ENCODE measurements at places on chromosomes 1 and 21.
A peak's percentile ranks its signal among the peaks of the same experiment; 100 is the strongest.

DNA sequence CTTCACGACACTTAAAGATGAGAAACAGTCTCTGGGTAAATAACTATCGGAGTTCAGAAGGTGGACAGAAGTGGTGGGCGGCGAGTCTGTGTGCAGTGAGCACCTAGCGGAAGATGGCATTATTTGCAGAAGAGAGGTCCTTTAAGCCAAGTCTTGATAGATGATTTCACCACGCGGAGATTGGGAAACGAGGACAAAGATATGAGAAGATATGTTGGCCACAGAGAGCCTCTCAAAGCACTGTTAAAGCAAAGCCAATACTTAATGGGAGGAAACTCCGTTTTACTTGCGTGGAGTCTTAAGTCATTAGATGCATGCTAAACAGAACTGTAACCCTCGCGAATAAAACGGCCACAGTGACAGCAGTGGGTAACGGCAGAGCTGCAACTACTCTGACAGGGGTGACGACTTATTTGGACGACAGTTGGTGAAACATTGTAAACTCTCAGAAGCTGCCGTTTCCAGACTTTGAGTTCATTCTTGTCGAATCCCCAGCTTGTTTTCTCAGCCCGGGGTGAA, 577 bp upstream of the CEP350 start:
- no peak for DNase-seq

- DNase-seq: peak; percentile 45
Observed at GRCh38 chr1:207866471-207867135, 44.3 kb downstream of the CD34 start.

- no peak for DNase-seq
Observed at GRCh38 chr1:54795841-54796468, 5.2 kb downstream of the TTC22 start.

- no peak for DNase-seq
Observed at GRCh38 chr21:45836694-45837670, 144.6 kb upstream of the COL6A1 start.

DNA sequence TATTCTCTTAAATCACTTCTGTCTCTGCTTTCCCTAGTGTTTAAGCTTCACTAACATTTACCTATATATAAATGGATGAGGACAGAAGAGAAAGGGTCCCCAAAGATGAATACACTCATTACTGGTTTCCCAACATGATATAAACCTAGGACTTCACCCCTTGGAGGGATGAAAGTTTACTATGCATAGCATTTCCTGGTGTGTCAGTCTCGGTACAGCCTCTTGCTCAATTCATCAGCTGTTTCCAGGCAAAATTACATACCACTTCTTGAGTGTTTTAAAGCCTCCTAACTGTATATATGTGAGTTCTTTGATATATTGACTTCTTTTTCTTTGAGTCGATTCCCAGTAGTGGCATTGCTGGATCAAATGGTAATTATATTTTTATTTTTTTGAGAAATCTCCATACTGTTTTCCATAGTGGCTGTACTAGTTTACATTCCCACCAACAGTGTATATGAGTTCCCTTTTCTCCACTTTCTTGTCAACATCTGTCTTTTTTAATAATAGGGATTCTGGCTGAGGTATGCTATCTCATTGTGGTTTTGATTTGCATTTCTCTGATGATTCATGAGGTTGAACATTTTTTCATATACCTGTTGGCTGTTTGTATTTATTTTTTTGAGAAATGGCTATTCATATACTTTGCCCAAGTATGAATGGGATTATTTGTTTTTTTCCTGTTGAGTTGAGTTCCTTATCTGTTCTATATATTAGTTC, 259.3 kb upstream of the CACYBP start:
- DNase-seq: peak; percentile 65

GRCh38 chr1:41174170-41174569, 67.9 kb downstream of the SCMH1 start:
- no peak for DNase-seq

DNA sequence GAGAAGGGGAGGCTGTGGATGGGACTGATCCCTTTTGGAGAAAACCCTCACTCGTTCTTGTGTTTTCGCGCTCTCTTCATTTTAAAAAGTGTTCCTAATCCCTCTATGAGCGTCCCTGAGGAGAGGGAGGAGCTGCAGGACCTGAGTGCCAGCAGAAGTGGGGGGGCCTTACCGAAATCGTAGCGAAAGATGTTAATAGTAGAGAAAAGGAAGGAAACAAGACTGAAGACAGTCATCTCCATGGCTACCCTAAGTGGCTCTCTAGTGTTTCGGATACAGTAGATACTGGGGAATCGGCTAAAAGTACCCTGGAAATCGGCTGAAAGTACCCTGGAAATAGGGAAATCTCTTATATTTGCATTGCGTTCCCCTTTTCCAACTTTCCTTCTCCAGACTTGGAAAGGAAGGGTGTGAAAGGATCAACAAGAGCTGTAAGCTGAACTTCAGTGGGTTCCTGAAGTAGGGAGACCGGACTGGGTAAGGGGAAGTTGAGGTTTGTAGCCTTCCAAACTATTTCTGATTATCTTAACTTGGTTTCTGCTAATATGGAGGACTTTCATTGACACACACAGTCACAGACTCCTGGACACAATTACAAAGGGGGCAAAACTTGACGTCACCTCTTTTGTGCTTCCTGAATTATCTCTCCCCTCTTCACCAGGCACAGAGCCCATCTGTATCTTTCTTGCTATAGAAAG, 486 bp upstream of the DSTYK start:
- no peak for DNase-seq

Data from adipocyte (in vitro differentiated cells).